Liver (tissue), 10 donors: ENCODE measurements at places on chromosomes 1 and 21. TPM values are rescaled to one million over a fixed set of nuclear protein-coding genes. Genes with fewer than 3 reads are reported as not detected.
A peak's percentile ranks its signal among the peaks of the same experiment; 100 is the strongest.

DNA sequence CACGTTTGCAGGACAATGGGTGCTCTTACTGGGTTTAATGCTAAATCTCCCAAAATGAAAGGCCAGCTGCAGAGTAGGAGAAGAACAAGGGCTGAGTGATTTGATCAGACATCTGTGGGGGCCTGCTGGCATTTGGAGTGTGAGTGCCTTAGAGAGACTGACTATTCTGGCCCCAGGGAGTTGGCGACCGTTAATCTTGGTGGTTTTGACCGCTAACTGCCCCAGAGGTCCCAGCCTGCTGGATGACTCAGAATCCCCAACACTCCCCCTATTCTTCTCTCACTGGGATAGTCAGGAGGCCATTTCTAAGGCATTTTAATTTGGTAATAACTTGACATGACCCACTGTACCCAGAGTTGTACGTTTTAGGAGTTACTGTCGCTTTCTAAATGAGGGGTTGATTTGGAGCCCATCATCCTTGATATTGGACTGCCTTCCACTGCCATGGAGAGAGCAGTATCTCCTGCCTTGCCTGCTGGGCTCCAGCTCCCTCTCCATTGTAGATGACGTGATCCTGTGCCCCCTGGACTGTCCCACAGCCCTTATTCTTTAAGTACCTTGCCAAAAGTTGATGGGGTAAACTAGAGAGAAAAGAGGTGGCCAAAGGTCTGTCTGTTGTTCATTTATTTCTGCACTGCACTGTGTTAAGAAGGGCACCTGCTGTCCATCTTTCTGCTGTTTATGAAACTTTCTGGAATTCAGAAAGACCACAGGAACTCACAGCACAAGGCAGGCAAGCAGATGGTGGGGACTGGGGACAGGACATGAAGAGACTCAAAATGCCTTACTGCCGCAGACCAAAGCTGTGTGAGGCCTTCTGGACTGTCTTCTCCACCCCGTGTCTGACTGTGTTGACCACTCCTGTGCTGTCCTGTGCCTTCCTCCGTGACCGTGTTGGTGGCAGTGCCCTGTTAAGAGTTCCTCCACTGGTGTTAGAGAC lies 98.2 kb upstream of the ARTN start:
- no peak overlapping the region for H3K4me3 ChIP-seq
- H3K27ac ChIP-seq, result no peak overlapping the region
- H3K4me1 ChIP-seq, result peaks cover 3% of the 10 kb centered on the region
- no peak for DNase-seq
- H3K36me3 ChIP-seq, result peaks cover 3% of the 10 kb centered on the region

- no peak overlapping the region for H3K27ac ChIP-seq
- no peak overlapping the region for H3K4me3 ChIP-seq
- H3K36me3 ChIP-seq, result no peaks in the 10 kb centered on the region
- no peaks in the 10 kb centered on the region for H3K4me1 ChIP-seq
These were observed 108.3 kb downstream of the HIVEP3 start for GRCh38 chr1:41810446-41810845.

- no peaks in the 10 kb centered on the region for H3K27me3 ChIP-seq
- H3K4me1 ChIP-seq, result peaks cover 10% of the 10 kb centered on the region
- H3K27ac ChIP-seq, result peak overlapping the region; percentile 68
- DNase-seq, result peak; percentile 34
- H3K4me3 ChIP-seq, result peak overlapping the region; percentile 59
These were observed 972 bp downstream of the PGBD2 start for GRCh38 chr1:248906753-248907661.

DNA sequence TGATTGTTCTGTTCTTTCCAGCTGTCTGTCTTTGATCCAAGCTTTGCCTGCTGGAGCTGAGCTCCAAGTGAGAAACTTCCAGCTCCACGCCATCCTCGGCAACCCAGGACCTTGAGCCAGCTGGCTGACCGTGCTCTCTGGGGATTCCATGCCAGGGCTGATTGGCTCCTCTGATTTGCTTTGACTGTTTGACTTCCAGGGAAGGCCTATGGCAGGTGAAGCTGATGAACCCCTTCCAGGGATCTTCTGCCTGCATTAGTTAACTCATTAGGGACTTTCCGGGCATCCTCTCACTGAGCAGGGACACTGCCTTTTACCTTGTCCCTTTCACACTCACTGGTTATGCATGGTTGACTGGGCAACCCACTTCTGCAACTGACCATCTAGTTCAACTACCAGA lies 406.1 kb downstream of the RPS6KC1 start:
- no peak overlapping the region for H3K27ac ChIP-seq
- H3K4me1 ChIP-seq, result no peaks in the 10 kb centered on the region
- DNase-seq, result no peak
- H3K36me3 ChIP-seq, result no peaks in the 10 kb centered on the region
- H3K27me3 ChIP-seq, result no peaks in the 10 kb centered on the region
- H3K4me3 ChIP-seq, result no peak overlapping the region

DNA sequence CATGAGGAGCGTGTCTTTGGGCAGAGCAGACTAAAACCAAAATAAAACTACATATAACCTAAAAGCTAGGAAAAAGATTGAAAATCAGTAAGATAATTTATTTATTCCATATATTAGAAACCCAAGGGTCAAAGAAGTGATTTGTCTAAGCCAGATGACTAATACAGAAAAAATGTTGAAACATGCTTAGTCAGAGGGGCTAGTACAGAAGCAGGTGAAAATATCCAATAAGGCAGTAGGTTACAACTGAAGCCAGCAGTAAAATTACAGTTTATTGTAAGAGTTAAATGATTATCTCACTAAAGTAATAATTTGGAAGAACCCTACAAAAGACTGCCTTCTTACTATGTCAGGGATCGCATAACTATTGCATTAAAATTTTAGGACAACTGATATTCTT lies 1190.9 kb upstream of the PRMT6 start:
- no peak for DNase-seq
- no peaks in the 10 kb centered on the region for H3K27me3 ChIP-seq
- no peak overlapping the region for H3K27ac ChIP-seq
- no peak overlapping the region for H3K4me3 ChIP-seq
- no peaks in the 10 kb centered on the region for H3K36me3 ChIP-seq

DNA sequence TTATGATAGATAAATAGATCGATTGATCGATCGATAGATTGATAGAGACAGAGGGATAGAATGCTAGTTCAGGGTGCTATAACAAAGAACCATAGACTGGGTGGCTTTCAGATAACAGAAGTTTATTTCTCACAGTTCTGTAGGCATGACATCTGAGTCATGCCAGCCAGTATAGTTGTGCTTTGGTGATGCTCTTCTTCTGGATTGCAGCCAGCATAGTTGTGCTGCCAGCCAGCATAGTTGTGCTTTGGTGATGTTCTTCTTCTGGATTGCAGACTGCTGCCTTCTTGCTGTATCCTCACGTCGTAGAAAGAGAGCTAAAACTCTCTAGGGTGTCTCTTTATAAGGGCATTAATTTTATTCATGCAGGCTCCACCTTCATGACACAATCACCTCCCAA lies 860.8 kb downstream of the BRINP3 start:
- H3K27ac ChIP-seq, result no peak overlapping the region
- no peaks in the 10 kb centered on the region for H3K4me1 ChIP-seq
- H3K36me3 ChIP-seq, result no peaks in the 10 kb centered on the region
- DNase-seq, result no peak

GRCh38 chr1:33130297-33130696 lies 49.3 kb downstream of the AZIN2 start:
- DNase-seq, result no peak
- peaks cover 16% of the 10 kb centered on the region for H3K4me1 ChIP-seq
- no peak overlapping the region for H3K27ac ChIP-seq
- H3K36me3 ChIP-seq, result no peaks in the 10 kb centered on the region
- H3K4me3 ChIP-seq, result no peak overlapping the region

DNA sequence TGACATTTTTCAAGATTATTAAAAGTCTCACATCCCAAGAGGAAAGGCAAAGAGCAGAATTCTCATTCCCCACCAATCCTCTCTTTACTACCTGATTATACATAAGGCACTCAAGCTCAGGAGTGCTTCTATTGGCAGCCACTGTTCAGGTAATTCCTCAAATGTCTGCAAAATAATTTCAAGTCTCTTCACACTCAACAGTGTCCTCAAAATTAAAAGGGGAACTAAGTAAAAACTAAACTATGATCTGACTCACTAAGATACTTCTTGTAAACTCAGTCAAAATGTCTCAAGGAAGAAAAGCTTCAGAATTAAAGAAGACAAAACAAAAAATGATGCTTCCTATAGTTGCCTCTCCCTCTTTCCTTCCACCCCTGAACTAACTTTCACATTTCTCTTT lies 135.6 kb downstream of the GPATCH2 start:
- H3K36me3 ChIP-seq, result peaks cover 3% of the 10 kb centered on the region
- no peaks in the 10 kb centered on the region for H3K4me1 ChIP-seq
- H3K4me3 ChIP-seq, result no peak overlapping the region
- DNase-seq, result no peak

- no peaks in the 10 kb centered on the region for H3K36me3 ChIP-seq
- no peak overlapping the region for H3K4me3 ChIP-seq
- H3K27ac ChIP-seq, result no peak overlapping the region
- H3K4me1 ChIP-seq, result no peaks in the 10 kb centered on the region
These were observed 32.8 kb upstream of the PTBP2 start for GRCh38 chr1:96688767-96689166.

DNA sequence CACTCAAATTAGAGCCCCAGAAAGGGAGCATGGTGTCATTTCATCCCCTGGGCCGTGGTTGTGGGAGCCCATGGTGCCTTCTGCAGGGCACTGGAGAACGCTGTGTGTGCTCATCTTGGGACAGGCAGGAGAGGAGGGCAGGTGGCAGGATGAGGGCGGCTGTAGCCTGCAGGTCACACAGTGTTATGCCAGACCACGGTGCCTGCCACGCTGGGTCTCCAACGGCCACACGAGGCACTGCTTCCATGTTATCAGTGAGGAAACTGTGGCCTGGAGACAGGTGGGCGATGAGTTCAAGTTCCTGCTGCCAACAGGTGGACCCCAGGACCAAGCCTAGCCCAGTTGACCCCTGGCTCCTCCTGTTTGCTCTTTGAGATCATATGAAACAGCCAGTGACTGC lies 21.0 kb downstream of the ABCG1 start:
- H3K27ac ChIP-seq, result no peak overlapping the region
- H3K36me3 ChIP-seq, result no peaks in the 10 kb centered on the region
- no peak overlapping the region for H3K4me3 ChIP-seq
- no peaks in the 10 kb centered on the region for H3K27me3 ChIP-seq
- DNase-seq, result no peak

GRCh38 chr1:41502912-41503311 lies 18.4 kb upstream of the EDN2 start:
- no peaks in the 10 kb centered on the region for H3K27me3 ChIP-seq
- no peak overlapping the region for H3K4me3 ChIP-seq
- no peak for DNase-seq
- no peaks in the 10 kb centered on the region for H3K4me1 ChIP-seq
- H3K27ac ChIP-seq, result no peak overlapping the region

DNA sequence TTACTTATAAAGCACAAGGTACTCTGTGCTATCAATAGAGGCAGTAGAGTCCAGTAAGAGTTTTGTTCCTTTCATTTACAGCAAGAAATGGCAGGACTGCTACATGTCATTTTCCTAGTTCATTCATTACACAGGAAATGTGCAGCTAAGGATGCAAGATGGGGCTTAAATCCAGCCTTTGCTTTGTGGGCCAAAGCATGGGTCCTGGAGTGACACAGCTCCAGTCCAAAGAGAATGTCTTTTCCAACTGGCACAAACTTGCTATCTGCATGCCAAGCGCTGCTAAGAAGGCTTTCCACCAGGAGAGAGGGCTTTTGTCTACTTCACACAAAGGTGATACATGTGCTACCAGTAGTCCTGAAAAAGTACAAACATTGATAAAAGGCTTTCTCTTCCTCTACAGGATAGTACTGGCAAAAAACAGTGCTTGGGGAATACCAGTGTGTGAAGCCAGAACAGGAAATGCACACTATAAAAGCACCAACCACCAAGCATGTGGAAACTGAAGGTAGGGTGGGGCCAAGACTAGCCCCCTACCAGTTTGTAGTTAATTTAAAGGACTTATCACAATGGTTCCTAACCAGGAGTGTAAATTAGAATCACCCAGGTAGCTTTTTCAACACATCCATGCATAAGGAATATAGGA lies 68.7 kb downstream of the ARID4B start:
- H3K4me3 ChIP-seq, result no peak overlapping the region
- no peaks in the 10 kb centered on the region for H3K36me3 ChIP-seq
- no peaks in the 10 kb centered on the region for H3K27me3 ChIP-seq

DNA sequence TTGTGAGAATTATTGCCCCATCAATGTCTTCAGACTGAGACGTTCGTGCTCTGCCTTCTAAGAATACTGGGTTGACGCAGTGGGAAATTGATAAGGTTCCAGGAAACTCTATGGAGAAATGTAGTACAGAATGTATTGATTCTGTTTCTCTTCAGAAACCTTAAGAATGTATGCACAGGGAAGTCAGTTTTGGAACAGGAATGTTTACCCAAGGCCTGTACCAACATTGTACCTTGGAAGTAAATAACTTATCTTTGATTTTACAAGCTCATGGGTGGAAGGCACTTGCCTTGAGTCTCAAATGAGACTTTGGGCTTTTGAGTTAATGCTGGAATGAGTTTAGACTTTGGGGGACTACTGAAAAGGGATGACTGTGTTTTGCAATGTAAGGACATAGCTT lies 59.5 kb upstream of the PCP4 start:
- no peaks in the 10 kb centered on the region for H3K27me3 ChIP-seq
- H3K4me1 ChIP-seq, result no peaks in the 10 kb centered on the region
- no peak overlapping the region for H3K4me3 ChIP-seq
- H3K27ac ChIP-seq, result no peak overlapping the region
- no peak for DNase-seq
- no peaks in the 10 kb centered on the region for H3K36me3 ChIP-seq

DNA sequence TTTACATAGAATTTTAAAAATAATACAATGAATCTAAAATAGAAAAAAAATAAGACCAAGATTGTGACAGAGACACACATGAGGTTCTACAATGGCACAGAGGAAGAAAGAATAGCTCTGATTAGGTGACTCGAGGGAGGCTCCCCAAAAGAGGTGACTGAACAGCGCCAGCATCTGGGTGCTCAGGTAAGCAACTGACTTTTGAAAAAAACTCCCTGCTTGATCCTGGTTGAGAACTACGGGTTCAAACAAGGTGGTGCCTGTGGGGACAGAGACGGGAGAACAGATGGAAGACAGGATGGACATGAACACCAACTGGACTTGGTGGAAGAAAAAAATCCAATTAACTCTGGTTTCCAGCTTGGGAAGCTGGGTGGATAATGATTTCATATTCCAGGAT lies 22.5 kb downstream of the BATF3 start:
- H3K4me1 ChIP-seq, result peaks cover 3% of the 10 kb centered on the region
- H3K4me3 ChIP-seq, result no peak overlapping the region
- peaks cover 2% of the 10 kb centered on the region for H3K27me3 ChIP-seq
- H3K36me3 ChIP-seq, result no peaks in the 10 kb centered on the region
- DNase-seq, result no peak
- no peak overlapping the region for H3K27ac ChIP-seq

- H3K36me3 ChIP-seq, result peaks cover 2% of the 10 kb centered on the region
- H3K4me3 ChIP-seq, result no peak overlapping the region
- peaks cover 3% of the 10 kb centered on the region for H3K27me3 ChIP-seq
- no peak overlapping the region for H3K27ac ChIP-seq
- H3K4me1 ChIP-seq, result peaks cover 11% of the 10 kb centered on the region
- DNase-seq, result no peak
These were observed 1.8 kb upstream of the MCOLN2 start for GRCh38 chr1:84998642-84999280.

- H3K27ac ChIP-seq, result no peak overlapping the region
- H3K4me1 ChIP-seq, result no peaks in the 10 kb centered on the region
- H3K27me3 ChIP-seq, result no peaks in the 10 kb centered on the region
These were observed 9.0 kb downstream of the CLDN19 start for GRCh38 chr1:42730988-42731387.

The RGS2 gene
- 4.9 TPM for total RNA-seq

The LCE1F gene
- not detected for total RNA-seq

The BECN2 gene
- not detected for total RNA-seq

The CLEC20A gene
- 0.33 TPM for total RNA-seq

The TSPAN1 gene
- total RNA-seq, result 0.33 TPM

The FMOD gene
- total RNA-seq, result 2.1 TPM

The MYBPH gene
- total RNA-seq, result 0.09 TPM

The FOXD3 gene
- total RNA-seq, result not detected

The SIM2 gene
- not detected for total RNA-seq
